T-cell (primary cell): ENCODE measurements at places on chromosomes 3 and 15. TPM values are rescaled to one million over a fixed set of nuclear protein-coding genes. Genes with fewer than 3 reads are reported as not detected.

GRCh38 chr3:54225841-54226528, 103.6 kb downstream of the CACNA2D3 start:
- DNase-seq, result no peak
- H3K36me3 ChIP-seq, result no peaks in the 10 kb centered on the region
- H3K27me3 ChIP-seq, result no peaks in the 10 kb centered on the region

- peaks cover 2% of the 10 kb centered on the region for H3K27me3 ChIP-seq
- no peaks in the 10 kb centered on the region for H3K4me1 ChIP-seq
- DNase-seq, result no peak
Measured at GRCh38 chr15:100653608-100654007, 51.2 kb downstream of the ASB7 start.

The CRYGS gene
- total RNA-seq, result 6.5 TPM

The GATM gene
- 3.2 TPM for total RNA-seq

The ARPP21 gene
- not detected for total RNA-seq

DNA sequence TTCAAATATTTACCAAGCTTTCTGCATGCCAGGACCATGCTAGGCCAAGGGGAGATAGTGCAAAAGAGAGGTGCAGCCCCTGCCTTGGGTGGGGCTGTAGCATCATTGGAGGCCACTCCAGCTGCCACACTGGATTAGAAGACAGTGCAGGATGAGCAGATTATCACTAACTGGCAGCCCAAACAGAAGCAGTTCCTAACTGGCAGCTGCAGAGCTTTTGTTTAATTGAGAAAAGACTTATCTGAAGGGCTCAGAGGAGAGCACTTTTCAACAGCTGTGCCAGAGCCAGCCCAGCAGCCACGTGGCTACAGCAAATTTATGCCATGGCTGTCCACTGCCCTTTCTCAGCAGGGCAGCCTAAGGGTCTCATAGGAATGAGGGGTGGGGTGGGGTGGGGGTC, 13.5 kb upstream of the ACSBG1 start:
- H3K4me1 ChIP-seq, result no peaks in the 10 kb centered on the region
- no peaks in the 10 kb centered on the region for H3K36me3 ChIP-seq
- H3K4me3 ChIP-seq, result no peak overlapping the region
- no peak for DNase-seq
- H3K27me3 ChIP-seq, result no peaks in the 10 kb centered on the region

The SCAMP5 gene
- total RNA-seq, result 0.26 TPM

DNA sequence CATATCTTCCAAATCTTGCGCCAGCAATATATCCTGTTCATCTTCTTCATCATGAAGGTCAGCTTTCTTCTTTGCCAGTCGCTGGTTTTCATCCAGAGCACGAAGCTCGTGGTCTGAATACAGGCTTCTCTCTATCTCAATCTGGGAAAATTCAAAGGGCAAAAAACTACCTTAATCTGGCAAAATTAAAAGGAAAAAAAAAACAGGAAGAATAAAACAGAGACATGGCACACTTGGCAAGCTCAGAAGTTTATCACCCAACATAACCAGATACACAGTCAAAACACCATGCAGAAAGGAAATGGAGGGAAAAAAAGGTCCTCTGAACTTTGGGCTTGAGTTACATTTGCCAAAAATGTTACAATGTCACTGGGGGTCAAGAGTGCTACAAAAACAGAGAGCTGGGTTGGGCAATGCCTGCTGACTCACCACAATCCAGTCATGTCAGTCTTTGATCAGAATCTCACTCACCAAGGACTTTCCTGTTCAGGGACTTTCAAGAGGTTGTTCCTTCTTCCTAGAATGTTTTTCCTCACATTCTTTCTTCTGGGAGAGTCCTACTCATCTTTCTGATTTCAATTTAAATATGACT, 1.5 kb downstream of the MRPL46 start:
- no peak for DNase-seq
- no peak overlapping the region for H3K4me3 ChIP-seq
- H3K4me1 ChIP-seq, result peaks cover 19% of the 10 kb centered on the region
- H3K27ac ChIP-seq, result no peak overlapping the region
- no peaks in the 10 kb centered on the region for H3K27me3 ChIP-seq
- H3K36me3 ChIP-seq, result peaks cover 45% of the 10 kb centered on the region

The ACVR2B gene
- total RNA-seq, result 6.3 TPM
